Dermis lymphatic vessel endothelial cell (primary cell): ENCODE measurements at places on chromosomes 13 and 19. TPM values are rescaled to one million over a fixed set of nuclear protein-coding genes. Genes with fewer than 3 reads are reported as not detected.

Gene IL12RB1
- 0.26 and 0.33 TPM in 2 replicates for total RNA-seq

Gene NANOS3
- total RNA-seq = not detected in 2 replicates

Gene ZNF317
- total RNA-seq = 9.9 and 12.2 TPM in 2 replicates

Gene KLK15
- total RNA-seq = not detected in 2 replicates

Gene ZSWIM4
- 8.5 and 11.1 TPM in 2 replicates for total RNA-seq

Gene CEP89
- 5.0 and 5.9 TPM in 2 replicates for total RNA-seq

Gene KIR2DL1
- not detected in 2 replicates for total RNA-seq

Gene CGB7
- not detected in 2 replicates for total RNA-seq

Gene BAX
- 71.3 and 87.3 TPM in 2 replicates for total RNA-seq

Gene AMER2
- total RNA-seq = not detected in 2 replicates
